Substantia nigra (tissue), 51 donors: ENCODE measurements at places on chromosomes 3 and 15.

- DNase-seq = no peak
Measured at GRCh38 chr3:46607603-46608028, 4.7 kb upstream of the FAM240A start.

GRCh38 chr3:183317886-183318865, 65.1 kb downstream of the B3GNT5 start:
- DNase-seq = no peak

GRCh38 chr15:80482696-80483095, 78.5 kb downstream of the ARNT2 start:
- DNase-seq = no peak

GRCh38 chr3:6516143-6516542, 344.8 kb upstream of the GRM7 start:
- no peak for DNase-seq

DNA sequence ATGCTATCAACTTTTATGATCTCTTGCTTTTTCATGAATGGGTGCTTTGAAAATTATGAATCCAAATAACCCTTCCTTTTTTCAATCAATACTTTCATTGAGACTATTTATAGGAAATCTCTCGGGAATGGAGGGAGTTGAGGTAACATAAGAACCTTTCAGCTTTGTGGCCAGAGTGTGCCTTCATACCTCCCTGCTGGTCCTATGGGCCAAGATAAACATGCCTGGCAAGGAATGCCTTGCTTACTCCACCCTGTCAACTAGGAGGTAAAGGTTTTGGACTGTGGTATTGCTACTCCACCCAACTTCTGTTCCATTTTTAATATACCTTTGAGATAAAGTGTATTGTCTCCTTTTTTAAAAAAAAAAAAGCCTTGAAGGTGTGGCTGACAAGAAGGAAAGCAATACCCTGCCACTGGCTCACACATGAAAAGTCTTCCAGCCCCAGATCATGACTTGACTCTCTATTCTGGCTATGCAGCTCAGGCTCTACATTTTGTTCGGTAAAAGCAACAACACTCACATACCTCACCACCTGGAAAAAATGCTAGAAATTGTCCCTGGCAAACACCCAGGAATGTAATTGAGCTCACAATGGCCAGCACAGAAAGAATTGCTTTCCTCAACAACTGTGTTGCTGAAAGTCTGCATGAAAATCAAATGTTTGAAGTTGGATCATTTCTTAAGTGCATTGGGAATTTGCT, 35.8 kb downstream of the COL8A1 start:
- DNase-seq = no peak

GRCh38 chr3:74500257-74500656, 114.2 kb downstream of the CNTN3 start:
- no peak for DNase-seq

DNA sequence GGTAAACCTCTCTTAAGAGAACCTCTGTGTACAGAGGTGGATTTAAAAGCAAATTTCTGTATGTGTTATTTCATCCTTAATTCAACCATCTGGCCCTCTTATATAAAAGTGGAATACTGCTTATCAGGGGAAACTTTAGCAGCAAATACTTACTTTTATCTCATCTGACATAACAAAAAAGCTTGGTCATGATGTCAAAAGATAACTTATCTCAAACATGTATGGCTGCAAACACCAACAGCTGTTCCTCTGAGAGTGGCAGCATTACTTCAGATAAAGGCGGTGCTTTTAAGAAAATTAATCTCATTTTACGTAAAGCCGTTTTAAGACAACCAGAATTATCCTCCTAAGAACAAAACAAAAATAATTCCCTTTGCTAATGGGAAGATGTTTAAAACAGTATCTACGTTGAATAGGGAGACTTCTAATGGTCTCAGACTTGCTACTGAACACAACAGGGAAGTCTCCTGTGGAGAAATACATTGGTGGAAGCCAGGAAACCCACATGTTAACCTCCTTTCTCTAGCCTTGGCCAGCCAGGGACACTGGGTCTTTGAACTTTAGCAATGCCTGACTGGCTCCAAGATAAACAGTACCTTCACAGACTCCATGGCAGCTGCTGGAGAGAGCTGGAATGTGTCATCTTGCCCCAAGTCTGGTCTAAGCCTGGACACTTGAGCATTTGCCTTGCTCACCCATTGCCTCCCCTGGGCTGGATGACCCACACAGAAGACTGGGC, 18.1 kb downstream of the ARRDC4 start:
- DNase-seq = no peak

- no peak for DNase-seq
Measured at GRCh38 chr3:52561028-52561747, 24.8 kb downstream of the UQCC5 start.

DNA sequence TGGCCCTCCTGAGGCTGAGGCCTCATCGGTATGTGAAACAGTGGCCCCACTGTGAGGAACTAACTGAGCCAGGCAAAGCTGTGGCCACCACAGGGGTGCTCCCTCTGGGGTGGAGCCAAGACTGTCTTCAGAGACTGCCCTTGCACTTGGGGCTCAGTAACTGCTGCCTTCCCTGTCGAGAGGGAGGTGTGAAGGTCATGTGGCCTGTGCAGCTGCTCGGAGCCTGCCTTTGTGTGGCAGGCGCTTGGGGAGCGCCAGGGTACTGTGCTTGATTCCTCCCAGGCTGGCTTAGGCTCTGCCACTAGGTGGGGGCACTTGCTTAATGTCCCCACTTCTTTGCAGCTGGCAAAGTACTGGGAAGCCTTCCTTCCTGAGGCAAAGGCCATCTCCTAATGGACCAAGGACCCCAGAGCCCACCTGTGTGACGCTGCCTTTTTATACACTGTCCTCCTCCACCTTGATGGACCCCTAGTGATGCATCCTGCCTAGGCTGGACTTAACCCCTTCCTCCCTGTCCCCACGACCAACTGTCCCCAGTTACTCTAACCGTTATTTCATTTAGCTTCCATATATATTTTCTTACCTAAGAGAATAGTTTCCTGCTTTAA, 14.2 kb upstream of the SNX22 start:
- DNase-seq = peak; percentile 63

- DNase-seq = no peak
Measured at GRCh38 chr3:174937478-174937877, 78.3 kb downstream of the NAALADL2 start.

GRCh38 chr3:103446953-103447629, 1012.3 kb downstream of the ZPLD1 start:
- DNase-seq = no peak

GRCh38 chr3:53511246-53511645, 16.8 kb downstream of the CACNA1D start:
- no peak for DNase-seq

DNA sequence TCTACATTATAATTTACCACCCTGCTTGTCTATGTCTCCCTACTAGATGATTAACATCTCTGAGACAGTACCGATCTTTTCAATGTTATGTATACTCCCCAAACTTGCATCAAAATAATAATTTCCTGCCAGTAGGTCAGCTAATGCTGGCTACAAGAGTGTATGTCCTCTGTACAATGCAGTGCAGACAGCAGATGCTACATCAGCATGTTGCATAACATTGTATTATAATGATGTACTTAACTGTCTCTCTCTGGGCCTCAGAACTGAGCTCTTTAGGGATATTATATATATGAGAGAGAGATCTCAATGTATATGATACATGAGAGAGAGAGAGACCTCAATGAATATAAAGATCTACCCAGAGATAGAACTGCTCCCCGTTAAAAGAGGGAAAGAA, 456.6 kb downstream of the SHQ1 start:
- no peak for DNase-seq
